Stimulated activated CD4-positive, alpha-beta T cell treated with anti-CD3 and anti-CD28 coated beads, Interleukin-4, amount 100 ng/mL, for 4 hours (primary cell): ENCODE measurements at places on chromosomes 12 and 14.

DNA sequence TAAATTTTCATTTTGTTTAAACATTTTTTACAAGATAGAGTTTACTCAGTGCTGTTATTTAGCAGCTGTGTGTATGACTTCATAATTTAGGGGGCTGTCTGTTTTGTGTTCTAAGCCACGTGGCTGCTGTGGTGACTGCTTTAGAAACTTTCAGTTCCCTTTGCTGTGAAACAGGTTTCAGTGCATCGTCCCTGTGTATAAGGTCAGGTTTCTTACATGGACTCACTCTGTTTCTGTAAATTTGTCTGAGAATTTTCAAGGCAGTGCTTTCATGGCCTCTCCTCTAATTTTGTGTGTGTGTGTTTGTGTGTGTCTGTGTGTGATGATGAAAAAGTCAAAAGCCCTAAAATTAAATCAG is 32.4 kb downstream of the BICD1 start:
- no peak for DNase-seq

GRCh38 chr12:24899503-24900075 is 49.3 kb downstream of the BCAT1 start:
- no peak for DNase-seq

DNA sequence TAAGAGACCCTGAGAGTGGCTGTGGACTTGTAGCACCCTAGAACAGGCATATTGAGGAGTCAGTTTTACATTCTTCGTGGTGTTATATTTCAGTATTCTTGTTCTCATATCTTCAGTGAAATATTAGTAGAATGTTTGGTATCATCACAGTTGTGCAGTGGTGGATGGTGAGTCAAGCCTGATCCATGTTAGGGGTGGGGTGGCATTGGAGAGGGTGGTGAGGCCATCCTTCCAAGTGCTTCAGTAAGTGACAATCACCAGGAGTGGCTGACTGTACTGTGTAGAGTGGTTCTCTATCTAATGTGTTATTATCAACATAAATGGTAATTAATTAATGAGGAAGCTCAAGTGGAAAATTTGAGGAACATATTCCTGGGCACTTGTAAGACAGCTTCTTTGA is 197.7 kb upstream of the SLC16A7 start:
- DNase-seq: no peak

DNA sequence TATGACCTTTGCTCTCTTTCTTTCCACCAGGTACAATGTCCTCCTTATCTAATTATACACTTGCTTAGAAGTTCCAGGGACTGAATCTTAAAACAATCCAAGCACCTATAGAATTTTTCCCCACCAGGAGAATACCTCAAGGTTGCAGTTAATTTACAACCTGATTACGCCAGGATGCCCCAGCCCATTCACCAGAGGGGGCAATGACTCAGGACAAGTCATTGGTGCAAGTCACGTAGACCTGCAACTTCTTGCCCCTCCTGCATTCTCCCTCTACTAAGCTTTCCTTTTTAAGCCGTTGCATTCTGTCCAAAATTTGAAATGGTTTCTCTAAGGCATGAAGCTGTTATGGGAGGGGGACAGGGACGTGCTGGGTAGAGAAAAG is 111.1 kb upstream of the SCAF11 start:
- DNase-seq: no peak

DNA sequence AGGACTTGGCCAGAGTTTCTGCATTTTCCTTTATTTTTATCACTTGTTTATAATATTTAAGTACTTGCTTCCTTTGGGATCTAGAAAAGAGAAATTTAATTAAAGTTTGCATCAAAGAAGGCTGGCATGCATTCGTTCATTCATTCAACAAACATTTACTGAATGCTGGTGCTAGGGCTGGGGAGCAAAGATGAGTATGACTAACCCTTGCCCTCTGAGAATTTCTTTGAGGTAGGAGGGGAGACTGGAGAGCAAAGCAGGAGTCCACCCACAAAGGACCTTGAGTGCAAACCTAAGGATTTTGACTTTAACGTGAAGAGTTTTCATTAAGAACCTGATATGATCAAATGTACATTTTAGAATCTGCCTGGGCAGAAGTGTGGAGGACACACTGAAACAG is 16.1 kb upstream of the NT5DC3 start:
- no peak for DNase-seq

GRCh38 chr14:72880820-72881219 is 13.1 kb downstream of the DPF3 start:
- no peak for DNase-seq

DNA sequence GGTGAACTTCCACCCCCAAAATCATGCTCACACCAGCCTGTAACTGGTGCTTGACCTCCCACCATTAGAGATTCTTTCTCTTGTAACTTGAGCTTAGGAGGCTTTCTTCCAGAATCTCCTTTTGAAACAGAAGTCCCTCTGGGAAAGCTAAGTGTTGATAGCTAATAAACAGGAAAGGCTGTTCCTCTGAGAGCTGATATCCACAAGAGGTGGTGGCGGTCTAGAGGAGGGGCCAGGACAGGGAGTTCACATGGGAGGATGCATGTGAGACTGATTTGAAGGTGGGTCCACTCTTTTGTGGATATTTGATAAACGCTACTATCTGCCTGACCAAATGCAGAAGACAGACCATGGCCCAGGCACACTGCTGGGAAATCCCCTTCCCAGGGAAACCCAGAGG is 10.2 kb upstream of the PRMT8 start:
- no peak for DNase-seq

DNA sequence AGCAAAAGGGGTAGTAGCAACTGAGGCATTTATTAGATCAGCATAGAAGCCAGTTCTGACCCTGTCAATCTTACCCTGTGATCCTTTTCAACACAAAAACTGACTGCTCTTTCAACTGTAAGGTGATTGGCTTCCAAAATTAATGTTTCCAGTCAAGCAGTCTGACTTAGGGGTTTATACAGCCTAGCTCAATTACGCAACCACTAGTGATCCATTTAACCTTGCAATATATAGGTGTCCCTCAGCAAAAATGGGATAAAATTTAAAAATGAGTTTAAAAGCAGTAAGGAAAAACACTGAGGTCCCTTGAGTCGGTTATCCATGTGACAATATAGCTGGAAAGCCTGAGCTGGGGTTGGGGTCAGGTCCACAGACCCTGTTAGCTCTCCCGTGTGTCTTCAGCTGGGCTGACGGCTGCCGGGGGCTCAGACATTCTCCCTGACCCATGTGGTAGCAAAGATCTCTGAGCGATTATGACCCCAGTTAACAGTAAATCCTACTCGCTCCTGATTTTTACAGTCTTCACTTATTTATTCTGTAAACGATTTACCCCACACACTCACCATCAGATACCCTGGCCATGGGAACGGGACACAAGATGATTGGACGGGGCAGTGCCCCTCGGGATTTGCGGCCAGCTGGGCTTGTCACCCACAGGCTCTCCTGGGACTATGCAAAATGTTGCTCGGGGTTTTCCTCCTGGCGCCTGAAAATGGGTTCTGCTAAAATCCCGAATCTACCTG is 16.6 kb downstream of the ADGRD1 start:
- DNase-seq: no peak

DNA sequence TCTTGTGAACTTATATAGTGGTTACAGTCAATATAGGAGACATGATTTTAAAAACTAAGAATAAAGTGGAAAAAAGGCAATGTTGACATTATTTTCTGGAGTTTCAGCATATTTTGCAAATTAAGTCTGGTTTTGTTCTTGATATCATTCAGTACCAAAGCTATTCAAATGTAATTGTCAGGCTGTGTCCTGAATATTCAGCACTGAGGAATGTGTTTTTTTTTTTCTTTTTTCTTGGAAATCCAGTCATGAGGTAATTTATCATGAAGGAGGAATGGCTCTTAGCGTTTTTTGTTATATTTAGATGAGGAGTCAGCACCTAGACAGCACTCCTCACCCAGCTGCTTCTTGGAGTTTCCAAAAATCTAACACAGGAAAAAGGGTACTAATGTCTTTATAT is 225.5 kb downstream of the CCDC91 start:
- DNase-seq: no peak

- no peak for DNase-seq
These were observed 239.2 kb downstream of the NUAK1 start for GRCh38 chr12:105899589-105899988.

GRCh38 chr12:70550180-70550577 is 87.0 kb downstream of the PTPRB start:
- DNase-seq: no peak

DNA sequence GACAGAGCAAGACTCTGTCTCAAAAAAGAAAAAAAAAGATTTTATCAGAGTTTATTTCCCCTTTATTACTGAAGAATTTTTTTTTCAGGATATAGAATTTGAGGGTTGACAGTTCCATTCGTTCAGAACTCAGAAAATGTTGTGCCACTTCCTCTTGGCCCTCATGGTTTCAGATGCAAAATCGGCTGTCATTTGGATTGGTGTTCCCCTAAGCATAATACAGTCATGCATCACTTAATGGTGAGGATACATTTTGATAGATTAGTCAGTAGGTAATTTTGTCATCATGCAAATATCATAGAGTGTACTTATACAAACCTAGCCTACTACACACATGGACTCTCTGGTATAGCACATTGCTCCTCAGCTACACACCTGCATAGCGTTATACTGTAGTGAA is 263.9 kb upstream of the RTL1 start:
- no peak for DNase-seq

GRCh38 chr12:108637222-108637971 is 3.7 kb upstream of the SELPLG start:
- no peak for DNase-seq

GRCh38 chr12:58887068-58887467 is 33.2 kb downstream of the LRIG3 start:
- no peak for DNase-seq

DNA sequence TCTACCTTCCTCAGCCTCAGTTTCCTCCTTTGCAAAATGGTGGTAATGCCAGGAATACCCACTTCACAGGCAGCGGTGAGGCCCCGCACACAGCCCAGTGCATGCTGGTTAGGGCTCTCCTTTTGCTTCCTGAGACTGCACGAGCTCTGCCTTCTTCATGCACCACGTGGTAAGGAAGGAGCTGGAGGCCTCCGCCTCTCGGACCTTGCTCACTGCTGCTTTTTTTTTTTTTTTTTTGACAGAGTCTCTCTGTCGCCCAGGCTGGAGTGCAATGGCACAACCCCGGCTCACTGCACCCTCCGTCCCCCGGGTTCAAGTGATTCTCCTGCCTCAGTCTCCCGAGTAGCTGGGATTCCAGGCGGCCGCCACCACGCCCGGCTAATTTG is 18.1 kb downstream of the TAMALIN start:
- peak; percentile 45 for DNase-seq

DNA sequence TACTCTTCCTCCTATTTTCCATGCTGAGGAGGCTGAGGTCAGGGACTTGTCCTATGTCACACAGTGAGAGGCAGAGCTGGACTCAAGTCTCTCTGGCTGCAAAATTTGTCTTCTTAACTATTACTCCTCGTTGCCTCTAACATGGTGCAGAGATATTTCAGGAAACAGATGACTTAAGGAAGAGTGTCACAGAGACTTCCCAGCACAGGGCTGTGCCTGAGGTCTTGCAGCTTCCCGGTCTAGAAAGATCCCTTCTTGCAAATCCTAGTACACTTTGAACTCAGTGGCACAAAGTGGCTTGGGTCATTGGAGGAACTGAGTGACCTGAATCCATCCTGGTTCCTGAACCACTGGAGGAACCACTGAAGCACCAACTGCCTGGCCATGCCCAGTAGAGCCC is 17.1 kb upstream of the RBM19 start:
- DNase-seq: no peak

DNA sequence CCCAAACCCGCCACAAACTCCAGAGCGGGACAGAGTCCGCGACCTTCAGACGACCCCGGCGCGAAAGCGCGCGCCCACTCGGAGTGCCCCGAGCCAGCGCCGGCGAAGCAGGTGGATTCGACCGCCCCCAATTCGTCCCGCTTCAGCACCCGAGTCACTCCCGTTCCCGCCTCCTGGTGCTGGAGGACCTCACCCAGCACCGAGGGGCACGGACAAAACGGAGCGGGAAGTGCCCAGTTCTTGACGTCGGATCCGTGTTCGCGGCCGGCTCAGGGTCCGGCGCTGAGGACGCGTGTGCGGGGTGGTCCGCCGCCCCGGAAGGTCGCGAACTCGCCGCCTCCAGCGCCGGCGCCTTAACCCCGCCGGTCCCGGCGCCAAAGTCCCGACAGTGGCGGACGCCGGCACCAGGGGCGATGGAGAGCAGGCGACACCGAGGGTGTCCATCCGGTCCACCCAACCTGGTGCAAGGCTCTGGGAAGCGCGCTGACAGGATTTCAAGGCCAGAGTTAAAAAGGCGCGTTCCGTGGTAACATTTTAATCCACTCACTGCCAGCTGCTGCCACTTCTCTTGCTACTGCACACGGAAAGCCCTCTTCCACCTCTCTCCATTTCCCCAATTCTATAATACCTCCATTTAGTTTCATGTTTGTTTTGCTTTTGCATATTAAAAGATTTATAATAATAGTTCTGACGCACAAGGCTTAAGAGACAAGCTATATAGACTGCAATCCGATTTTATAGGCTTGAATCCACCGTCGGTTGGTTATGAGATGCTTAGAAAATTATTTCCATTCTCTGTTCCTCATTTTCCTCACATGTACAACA is 240.0 kb upstream of the CPNE8 start:
- DNase-seq: peak; percentile 11

- DNase-seq: no peak
These were observed 62.0 kb upstream of the PNMA1 start for GRCh38 chr14:73776194-73776537.

GRCh38 chr14:101221549-101222160 is 318.1 kb upstream of the RTL1 start:
- DNase-seq: no peak

DNA sequence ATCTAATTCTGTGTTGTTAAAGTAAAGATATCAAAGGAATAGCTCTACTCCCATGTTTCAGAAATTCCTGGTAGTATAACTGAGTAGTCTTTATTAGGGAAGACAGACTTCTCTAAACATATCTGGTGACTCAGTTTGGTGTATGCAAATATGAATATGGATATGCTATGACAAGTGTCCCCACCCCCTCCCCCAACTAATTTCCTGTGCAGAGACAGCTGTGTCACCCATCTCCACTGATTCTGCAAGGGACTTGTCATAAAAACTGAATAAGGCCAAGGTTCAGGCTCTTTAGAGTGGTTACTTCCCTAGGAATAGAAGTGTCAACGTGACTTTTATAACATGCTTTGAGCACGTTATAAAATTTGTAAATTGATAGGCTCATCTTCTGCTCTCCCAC is 429.1 kb downstream of the DAD1 start:
- DNase-seq: no peak

DNA sequence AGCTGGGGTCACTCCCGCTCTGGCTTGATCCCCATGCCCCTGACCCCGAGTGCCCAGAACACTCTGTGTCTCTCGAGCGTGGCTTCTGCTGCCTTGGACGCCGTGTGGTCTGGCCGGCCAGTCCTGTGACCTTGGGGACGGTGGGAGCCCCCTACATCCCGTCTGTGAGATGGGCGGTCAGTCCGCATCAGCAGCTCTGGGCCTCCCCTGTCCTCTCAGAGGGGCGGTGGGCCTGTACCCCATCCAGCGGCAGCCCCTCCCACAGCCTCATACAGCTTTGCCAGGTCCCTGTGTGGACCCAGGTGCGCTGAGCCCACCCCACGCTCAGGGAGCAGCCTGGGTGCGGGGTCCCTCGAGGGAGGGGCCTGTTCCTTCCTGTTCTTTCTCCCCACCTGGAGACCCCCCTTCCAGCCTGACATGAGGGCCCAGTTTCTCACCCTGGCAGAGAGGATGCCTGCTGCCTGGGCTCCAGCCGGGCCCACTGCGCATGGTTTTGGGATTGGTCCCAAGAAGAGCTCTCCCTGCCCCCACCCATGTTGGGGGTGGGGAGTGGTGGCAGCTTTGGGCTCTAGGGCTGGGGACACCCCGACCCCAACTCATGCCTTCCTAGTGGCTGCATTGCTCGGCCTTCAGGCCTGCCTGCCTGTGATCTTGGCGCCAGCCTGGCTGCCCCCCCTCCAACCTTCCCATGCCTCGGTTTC is 1.5 kb downstream of the MTA1 start:
- DNase-seq: no peak

- no peak for DNase-seq
These were observed 20.6 kb downstream of the RDH12 start for GRCh38 chr14:67722293-67722692.
